ENCODE measurements at places on chromosomes 11 and 22. TPM values are rescaled to one million over a fixed set of nuclear protein-coding genes. Genes with fewer than 3 reads are reported as not detected.

SMIM35 gene
- not detected for total RNA-seq

SPI1 gene
- total RNA-seq, result 144 TPM

- peak overlapping the region; percentile 2 for H3K27ac ChIP-seq
- H3K4me1 ChIP-seq, result peaks cover under 1% of the 10 kb centered on the region
- DNase-seq, result no peak
- no peaks in the 10 kb centered on the region for H3K36me3 ChIP-seq
- H3K27me3 ChIP-seq, result no peaks in the 10 kb centered on the region
- H3K4me3 ChIP-seq, result no peak overlapping the region
These were observed 92.1 kb upstream of the BLID start for GRCh38 chr11:122207921-122208764.

DNA sequence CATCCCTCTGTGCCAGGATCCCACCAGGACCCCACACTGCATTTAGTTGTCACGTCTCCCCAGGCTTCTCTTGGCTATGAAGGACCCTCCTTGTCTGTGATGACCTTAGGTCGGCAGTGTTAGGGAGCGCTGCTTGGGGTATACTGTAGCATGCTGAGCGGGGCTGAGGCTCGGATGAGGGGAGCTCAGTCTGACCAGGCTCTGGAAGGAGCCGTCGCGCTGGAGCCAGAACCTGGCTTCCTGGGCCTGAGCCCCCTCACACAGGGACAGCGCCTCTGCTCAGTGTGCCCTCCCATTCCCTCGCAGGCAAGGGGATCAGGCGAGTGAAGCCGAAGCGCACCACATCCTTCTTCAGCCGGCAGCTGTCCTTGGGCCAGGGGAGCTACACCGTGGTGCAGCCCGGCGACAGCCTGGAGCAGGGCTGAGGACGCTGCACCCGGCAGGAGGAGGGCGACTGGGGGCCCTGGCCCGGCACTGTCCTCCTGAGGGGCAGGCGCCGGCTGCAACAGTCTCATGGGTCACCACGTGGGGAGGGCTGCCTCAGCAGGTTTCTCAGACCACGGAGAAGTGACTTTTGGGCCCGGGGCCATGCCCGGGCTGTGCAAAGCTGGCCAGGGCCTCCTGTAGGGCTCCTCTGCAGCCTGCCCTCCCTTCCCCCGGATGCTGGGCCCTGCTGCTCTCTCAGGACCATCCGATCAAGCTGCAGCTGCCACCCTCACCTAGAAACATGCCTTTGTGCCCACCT, 11.5 kb upstream of the NEAT1 start:
- DNase-seq, result peak; percentile 73
- peaks cover 4% of the 10 kb centered on the region for H3K4me1 ChIP-seq
- H3K4me3 ChIP-seq, result no peak overlapping the region
- no peaks in the 10 kb centered on the region for H3K36me3 ChIP-seq

KDM2A gene
- total RNA-seq, result 167 TPM

- peak; percentile 43 for DNase-seq
- no peak overlapping the region for H3K4me3 ChIP-seq
- no peak overlapping the region for H3K27ac ChIP-seq
These were observed 12.5 kb downstream of the NPTXR start for GRCh38 chr22:38831166-38831945.

DNA sequence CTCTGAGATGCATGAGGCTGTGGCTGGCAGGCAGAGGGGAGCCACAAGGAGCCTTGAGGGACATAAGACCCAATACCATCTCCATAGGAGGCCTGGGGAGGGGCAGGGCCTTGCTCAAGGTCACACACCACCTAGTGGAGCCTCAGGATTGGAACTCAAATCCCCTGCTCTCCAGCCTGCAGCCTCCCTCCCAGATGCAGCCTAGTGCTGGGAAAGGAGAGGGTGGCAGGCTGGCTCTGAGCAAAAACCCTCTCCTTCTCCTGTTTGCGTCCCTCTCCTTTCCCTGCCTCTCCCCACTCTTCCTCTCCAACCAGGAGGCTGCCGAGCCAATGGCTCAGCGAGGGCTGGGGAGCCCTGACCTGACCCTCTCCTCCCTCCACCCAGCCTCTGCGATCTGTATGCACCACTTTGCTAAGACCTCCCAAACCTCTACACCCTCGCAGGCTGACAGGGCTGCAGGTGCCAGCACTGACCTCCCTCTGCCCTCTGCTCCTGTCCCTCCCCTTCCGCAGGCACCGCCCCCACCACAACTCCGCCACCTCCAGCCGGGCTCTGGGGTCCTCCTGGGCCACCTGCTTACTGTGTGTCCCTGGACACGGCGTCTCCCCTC, 14.7 kb downstream of the IGLL1 start:
- peaks cover 19% of the 10 kb centered on the region for H3K27me3 ChIP-seq
- H3K27ac ChIP-seq, result no peak overlapping the region
- no peaks in the 10 kb centered on the region for H3K36me3 ChIP-seq
- H3K4me3 ChIP-seq, result no peak overlapping the region
- H3K4me1 ChIP-seq, result peaks cover 13% of the 10 kb centered on the region

GRCh38 chr22:29102300-29102699, 29.5 kb downstream of the KREMEN1 start:
- H3K4me3 ChIP-seq, result no peak overlapping the region
- DNase-seq, result no peak
- H3K27ac ChIP-seq, result no peak overlapping the region

C11orf21 gene
- 9.4 TPM for total RNA-seq

- no peaks in the 10 kb centered on the region for H3K27me3 ChIP-seq
- peaks cover 23% of the 10 kb centered on the region for H3K36me3 ChIP-seq
- DNase-seq, result no peak
- no peaks in the 10 kb centered on the region for H3K4me1 ChIP-seq
These were observed 222.2 kb downstream of the NAV2 start for GRCh38 chr11:19934828-19935259.

DNA sequence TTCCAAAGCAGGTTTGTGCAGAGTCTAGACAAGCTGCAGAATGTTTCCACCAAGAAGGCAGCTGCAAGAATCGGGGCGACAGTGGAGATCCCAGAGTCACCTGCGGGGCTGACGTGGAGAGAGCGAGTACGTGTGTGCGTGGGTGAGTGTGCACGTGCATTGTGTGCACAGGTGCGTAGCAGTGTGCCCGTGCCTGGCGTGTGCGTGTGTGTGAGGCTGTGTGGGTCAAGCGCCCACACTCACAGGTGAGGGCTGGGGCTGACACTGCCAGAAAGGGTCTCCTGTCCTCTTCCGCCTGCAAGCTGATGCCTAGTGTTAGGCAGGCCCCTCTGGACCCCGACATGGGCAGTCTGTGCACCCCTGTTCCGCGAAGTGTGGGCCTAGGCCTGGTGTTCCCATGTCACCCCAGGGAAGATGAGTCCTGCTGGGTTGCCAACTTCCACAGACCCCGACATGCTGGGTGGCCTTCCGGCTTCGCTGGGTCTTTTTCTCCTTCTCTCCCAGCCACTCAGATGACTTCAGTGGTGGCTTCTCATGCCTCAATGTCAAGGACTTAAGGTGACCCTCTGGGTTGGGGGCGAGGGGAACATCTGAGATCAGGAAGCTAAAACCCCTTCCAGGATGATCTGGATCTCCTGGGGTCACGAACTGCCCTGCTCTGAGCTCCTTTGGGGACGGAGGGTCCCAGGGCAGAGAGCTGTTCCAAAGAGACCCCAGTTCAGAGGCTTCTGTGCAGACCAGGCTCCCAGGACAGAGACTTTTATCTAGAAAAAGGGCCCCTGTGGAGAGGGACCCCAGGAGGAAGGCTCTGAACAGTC, 10.4 kb upstream of the SYT8 start:
- H3K27ac ChIP-seq, result no peak overlapping the region
- no peaks in the 10 kb centered on the region for H3K36me3 ChIP-seq
- H3K4me1 ChIP-seq, result peaks cover 3% of the 10 kb centered on the region
- DNase-seq, result peak; percentile 42
- H3K4me3 ChIP-seq, result no peak overlapping the region
